D341Med (cell line): ENCODE measurements at places on chromosomes 3 and 15.

DNA sequence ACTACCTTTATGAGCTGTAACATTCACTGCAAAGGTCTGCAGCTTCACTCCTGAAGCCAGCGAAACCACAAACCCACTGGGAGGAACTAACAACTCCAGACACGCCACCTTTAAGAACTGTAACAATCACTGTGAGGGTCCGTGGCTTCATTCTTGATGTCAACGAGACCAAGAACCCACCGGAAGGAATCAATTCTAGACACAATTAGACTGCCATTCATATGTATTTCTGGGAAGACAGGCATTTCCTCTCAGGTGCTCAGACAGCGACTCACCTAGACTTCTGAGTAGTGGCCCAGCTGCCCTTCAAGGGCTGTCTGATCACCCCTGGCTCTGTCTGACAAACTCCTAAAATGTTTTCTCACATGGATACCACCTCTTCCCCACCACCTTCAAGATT is 506.8 kb downstream of the PDCD6IP start:
- DNase-seq = no peak

- DNase-seq = no peak
Measured at GRCh38 chr3:121722411-121722810, 27.1 kb downstream of the GOLGB1 start.

GRCh38 chr3:59818033-59818918 is 768.5 kb upstream of the CFAP20DC start:
- DNase-seq = no peak

GRCh38 chr3:72746430-72747411 is 101.5 kb downstream of the SHQ1 start:
- no peak for DNase-seq

- no peak for DNase-seq
Measured at GRCh38 chr3:176286476-176287085, 910.7 kb downstream of the TBL1XR1 start.
